ENCODE measurements at places on chromosomes 12 and 14.

DNA sequence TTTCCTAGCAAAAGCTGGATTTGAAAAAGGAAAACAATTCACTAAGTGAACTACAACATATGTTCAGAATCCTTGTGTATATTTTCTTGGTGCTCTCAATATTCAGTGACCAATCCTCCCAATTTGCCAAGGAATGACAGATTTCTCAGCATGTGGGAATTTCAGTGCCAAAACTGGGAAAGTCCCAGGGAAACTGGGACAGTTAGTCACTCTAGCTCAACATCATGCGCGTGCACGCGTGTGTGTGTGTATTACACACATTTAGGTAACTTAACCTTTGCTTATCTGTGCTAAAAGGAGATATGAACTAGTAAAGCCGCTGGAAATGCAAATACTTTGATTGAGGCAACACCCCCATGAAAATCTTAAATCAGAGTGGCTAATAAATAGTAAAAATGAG is 26.1 kb upstream of the SLC6A13 start:
- DNase-seq = no peak

DNA sequence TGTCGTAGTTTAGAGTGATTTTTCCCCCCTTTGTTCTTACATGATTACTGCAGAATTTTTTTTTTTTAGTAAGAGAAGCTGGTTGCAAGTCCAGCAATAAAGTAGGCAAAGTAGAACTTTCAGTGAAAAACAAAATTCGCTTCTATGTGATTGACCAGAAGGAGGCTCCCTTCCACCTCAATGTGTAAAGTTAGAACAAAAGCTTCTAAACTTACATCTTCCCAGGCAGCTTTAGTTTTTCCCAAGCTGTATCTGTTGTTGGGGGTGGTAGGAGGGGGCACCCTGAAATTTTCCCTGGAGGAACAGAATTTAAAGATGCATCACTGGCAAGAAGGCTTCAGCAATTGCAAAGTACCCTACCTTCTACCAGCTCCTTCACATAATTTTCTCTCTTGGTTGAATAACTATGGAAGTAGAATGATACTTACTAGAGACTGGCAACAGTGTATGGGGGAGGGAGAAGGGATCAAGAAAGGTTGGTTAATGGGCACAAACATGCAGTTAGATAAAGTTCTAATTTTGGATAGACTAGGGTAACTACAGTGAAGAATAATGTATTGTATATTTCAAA is 87.3 kb upstream of the E2F7 start:
- no peak for DNase-seq

GRCh38 chr12:75944097-75944904 is 87.3 kb downstream of the PHLDA1 start:
- DNase-seq = no peak

GRCh38 chr12:22477166-22477893 is 67.0 kb downstream of the C2CD5 start:
- DNase-seq = no peak

DNA sequence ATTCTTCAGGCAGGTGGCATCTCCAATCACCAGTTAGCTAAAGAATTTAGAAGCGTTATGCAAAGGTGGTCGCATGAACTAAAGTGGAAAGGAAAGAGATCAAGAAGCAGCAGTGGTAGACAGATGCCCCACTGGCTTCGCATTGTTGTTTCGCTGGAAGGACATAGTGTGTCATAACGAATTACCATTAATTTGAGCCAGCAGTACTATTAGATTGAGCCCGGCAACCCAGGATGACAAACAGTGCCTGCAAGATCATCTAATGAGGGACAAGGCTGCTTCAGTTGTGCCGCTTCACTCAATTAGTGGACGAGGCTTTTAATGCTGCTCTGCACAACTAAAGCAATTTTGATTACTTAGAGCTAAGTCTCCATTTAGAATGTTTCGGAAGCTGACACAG is 274.5 kb upstream of the SOX5 start:
- DNase-seq = no peak

DNA sequence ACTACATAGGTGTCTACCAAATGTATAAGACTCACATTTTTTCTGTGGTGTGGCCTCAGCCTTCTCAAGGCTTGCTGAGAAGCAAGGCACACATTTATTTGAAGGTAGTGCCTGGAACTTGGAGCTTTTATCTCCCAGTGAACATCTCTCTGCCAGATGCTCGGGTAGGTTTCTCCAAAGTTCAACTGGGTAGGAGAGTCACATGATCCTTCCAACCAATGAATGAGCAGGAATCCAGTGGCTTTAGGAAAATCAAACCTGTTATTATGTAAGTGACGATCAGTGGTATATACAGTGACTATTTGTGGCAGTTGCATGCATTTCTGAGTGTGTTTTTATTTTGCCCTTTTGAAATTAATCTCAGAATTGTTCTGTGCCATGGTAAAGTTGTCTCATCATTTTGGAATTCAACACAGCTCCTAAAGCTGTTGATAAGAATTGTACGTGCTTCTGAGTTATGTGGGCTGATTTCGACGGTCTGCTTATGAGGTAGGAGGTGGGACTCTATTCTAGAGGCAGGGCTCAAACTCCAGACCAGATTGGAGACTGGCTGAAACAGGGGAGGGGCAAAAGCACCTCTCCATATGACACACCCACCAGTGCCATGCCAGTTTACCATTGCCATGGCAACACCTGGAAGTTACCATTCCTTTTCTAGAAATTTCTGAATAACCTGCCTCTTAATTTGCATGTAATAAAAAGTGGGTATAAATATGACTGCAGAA is 57.6 kb downstream of the EID3 start:
- no peak for DNase-seq

GRCh38 chr12:103197725-103198388 is 240.4 kb downstream of the ASCL1 start:
- DNase-seq = no peak

All from cortex of kidney (tissue), 1 donor.